CD4-positive, alpha-beta T cell treated with Interleukin-6 at 100 ng/mL for 8 hours (primary cell): ENCODE measurements at places on chromosomes 2 and 18.
A peak's percentile ranks its signal among the peaks of the same experiment; 100 is the strongest.

DNA sequence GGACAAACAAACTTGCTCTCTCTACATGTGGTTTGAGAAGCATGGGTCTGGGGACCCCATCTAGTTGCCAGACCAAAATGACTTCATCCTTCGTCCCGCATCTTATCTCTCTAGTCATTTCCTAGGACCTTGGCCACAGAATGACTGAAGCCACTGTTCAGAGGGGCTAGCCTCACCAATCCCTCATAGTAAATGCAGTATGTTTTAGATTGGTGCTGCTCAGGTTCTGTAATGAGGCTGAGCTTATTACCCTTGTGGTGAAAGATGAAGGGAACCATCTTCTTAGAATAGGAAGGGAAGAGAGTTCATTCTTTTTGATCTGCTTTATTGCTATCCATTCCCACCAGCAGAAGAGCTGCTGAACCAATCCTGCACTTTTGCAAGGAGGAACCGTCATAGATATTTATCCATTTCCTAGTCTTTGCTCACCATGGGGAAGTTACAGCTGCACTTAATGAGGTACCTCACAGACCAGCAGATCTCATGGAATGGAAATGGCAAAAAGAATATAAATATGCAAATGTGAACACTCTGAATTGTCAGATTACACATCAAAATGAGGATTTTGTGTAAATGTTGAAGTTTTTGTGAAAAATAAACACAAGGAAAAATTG, 436.7 kb downstream of the LPIN1 start:
- no peak for DNase-seq

DNA sequence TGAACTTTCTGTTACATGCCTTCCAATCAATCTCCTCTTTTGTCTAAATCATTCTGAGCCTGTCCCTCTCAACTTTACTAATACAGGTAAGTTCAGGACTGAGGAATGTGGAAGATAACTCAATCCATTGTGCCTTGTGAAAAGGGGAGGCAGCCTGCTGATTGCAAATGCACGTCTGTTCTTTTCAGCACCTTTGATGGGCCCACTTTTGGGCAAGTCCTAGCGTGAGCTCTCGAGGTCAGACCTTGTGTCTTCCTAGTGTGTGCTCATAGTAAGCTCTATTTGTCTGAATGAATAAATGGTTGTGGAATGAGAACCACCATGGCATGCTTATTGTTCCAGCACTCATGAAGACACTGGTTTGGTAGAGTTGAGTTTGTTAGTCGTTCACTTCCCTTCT, 50.4 kb upstream of the REL start:
- DNase-seq = no peak

- no peak for DNase-seq
These were observed 258.9 kb downstream of the NAPG start for GRCh38 chr18:10784596-10785202.

- DNase-seq = no peak
These were observed 4.6 kb upstream of the UGT1A5 start for GRCh38 chr2:233707940-233708644.

GRCh38 chr18:45173799-45174519, 441.3 kb upstream of the SLC14A2 start:
- no peak for DNase-seq

DNA sequence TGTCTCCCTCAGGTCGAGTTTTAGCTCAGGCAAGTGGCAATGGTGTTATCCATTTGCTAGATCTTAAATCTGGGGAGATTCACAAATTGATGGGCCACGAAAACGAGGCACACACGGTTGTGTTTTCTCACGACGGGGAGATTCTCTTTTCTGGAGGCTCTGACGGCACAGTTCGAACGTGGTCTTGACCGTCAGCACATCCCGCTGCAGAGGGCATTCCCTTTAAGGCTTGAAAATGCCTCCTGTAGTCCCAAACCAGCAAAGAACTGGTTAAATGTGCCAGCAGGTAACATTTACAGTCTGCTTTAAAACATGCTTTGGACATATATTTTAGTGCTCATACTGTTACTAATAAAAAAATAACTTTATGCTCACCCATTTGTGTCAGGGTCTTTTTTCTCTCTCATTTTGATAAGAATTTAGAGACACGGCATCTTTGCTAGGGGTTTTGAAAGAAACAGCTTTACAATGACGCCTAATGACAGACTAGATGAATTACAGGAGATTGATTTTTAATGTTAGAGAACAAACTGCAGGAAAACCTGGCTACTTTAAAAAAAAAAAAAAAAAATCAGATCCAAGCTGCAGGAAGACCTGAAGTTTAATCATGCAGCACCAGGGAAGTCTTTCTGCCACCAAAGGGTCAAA, 602 bp upstream of the VWC2L start:
- no peak for DNase-seq

GRCh38 chr2:239119346-239120126, 271.7 kb downstream of the TWIST2 start:
- DNase-seq = no peak

DNA sequence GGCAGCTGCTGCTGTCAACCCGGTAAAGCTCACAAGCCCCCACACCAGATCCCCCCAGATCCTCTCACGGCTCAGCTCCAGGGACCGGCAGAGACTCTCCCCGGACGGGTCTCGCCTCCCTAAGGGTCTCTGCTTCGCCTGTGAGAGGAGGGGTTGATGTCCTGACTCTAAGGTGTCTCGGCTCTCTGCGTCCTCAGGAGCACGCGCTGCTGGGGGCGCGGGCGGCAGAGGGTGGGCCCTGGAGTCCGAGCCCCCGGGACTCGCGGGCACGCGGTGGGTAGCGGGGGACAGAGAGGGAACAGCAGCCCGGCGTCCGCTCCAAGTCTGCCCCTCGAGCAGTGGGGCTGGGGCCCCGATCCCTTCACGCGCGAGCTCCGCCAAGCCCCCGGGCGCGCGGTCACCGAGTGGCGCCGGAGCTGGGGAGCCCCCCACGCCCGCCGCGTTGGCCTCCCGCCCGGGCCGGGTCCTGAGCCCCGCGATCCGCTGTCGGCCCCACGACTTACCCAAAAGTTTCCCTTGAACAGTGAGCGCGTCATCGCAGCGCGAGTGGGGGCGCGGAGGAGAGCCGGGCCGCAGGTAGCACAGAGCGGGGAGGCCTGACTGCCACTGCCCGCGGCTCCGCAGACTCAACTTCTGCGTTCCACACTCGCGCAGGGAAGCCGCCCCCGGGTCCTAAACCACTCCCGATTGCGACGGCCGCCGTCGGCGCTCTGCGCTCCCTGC, at the start of gene PSTPIP2:
PSTPIP2 (minus strand) TSS at position 608 of the 723 bp plus-strand sequence; CDS start at position 536, 72 bp downstream.
- peak; percentile 59 for DNase-seq

DNA sequence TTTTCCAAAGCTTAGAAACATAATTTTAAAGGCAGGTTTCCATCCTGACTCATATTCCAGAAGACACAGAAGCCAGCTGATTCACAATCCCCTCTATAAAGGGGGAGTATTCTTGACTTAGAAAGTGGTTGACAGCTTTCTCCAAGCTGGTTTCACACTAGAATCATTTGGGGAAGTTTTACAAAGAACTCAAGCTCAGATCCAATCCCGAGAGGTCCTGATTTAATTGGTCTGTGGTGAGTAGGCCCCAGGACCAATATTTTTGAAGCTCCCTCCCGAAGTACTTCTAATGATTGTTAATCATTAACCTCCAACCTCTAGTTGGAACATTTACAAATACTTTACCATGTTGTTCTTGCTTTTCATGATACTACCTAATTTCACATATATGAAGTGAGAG, 184.1 kb downstream of the DLGAP1 start:
- DNase-seq = no peak

- no peak for DNase-seq
These were observed 647.6 kb upstream of the PKDCC start for GRCh38 chr2:41400088-41400665.

GRCh38 chr2:3662239-3662638, 4.2 kb downstream of the ALLC start:
- no peak for DNase-seq

- DNase-seq = no peak
These were observed 15.4 kb downstream of the CEP68 start for GRCh38 chr2:65071499-65072180.

GRCh38 chr18:12287131-12287681, 20.8 kb upstream of the TUBB6 start:
- no peak for DNase-seq

DNA sequence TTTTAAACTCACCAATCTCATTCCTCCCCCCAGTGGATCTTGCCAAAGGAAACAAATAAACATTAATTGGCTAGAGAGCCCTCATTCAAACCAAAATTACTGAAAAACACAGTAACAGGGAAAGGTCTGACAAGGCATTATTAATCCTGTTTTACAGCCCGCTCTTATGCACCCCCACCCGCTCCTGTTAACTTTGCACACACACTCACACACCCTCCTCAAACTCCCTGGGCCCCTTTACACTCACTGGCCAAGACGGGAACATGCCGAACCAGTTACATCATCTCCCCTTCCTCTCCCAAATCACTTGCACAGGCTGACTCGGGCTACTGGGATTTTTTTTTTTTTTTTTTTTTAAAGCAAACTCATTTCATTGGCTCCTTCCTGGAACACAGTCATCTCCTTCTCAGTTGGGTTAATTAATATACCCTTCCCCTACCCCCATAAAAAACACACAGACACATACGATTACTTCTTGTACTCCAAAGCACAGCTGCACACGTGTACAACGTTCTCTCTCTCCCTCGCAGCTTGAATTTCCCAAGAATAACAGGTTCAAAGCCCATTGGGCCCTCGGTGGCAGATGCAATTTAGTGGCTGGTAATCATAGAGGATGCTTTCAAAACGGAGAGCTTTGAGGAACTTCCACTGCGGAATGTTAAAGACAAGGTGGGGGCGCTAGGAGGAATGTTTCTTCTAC, 31.8 kb downstream of the KLF7 start:
- DNase-seq = no peak

DNA sequence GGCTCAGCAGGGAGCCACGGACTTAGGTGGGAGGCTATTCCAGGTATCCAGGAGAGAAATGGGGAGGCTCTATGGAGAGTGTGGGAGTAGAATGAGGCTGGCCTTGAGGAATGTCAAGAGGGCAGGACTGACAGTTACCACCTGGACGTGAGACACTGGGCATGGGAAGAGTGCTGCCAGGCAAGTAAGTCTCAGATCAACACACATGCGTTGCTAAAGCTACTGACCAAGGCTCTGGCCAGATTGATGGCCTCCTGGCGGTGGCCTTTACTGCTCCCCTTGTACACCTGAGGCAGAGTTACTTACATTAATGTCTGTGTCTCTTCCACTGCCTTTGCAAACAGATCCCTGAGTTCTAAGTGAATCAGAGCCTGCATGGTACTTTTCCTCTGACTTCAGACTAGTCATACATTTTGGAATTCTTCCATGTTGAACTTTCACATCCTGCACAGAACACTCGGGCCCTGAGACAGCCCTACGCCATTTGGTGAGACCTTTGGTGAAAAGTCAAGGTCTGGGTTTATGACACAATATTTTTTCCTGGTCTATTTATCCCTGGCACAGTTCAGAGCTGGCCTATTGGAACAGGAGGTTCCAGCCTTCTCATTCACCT, 398.8 kb upstream of the TRIB2 start:
- DNase-seq = no peak

- DNase-seq = no peak
These were observed 9.1 kb downstream of the RPL31 start for GRCh38 chr2:101011152-101011551.

- DNase-seq = no peak
These were observed 959.6 kb downstream of the SLC4A3 start for GRCh38 chr2:220586980-220587530.

GRCh38 chr2:127415593-127416505, 2.4 kb upstream of the PROC start:
- DNase-seq = peak; percentile 85

- DNase-seq = no peak
These were observed 69.1 kb downstream of the CCDC93 start for GRCh38 chr2:117944816-117945215.

DNA sequence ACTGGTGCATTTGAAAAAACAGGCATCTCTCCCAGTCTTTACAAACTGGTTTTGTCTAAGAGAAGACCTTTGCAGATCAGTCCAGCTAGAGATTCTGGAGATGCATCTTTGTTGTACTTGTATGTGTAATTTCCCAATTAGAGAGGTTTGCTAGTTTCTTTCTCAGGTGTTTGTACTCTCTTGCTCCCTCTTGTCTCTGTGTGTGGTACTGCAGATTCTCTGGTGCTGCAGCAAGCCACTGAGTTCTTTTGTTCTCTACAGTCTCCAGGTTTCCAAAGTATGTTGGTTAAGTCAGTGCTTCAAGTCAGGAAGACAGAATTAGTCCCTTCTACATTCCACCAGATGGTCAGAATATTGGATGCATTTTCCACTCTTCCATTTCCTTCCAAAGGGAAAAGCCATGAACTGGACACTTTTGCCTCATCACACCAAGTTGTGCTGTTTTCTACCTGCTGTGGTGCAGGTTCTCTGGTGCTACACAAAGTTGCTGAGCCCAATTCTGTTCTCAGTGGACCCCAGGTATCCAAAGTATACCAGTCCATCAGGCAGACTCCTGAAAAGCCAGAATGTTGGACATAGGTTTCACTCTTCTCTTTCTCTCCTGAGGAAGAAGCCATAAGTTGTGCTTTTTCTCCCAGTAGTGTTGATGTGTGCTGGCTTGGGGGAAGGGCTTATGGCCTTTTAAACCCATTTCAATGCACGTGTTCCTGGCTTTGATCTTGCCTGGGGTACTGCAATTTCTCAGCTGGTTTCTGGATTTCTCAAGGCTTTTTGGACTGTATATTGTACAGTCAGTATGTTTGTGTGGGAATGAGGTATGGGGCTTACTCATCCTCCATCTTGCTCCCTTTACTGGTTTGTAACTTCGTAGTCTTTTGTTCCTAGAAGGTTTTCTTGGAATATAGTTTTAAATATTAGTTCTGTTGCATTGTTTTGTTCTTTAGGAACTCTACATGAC, 29.8 kb downstream of the EPC2 start:
- DNase-seq = peak; percentile 43

GRCh38 chr2:60818272-60818671, 62.2 kb downstream of the PAPOLG start:
- DNase-seq = peak; percentile 6

DNA sequence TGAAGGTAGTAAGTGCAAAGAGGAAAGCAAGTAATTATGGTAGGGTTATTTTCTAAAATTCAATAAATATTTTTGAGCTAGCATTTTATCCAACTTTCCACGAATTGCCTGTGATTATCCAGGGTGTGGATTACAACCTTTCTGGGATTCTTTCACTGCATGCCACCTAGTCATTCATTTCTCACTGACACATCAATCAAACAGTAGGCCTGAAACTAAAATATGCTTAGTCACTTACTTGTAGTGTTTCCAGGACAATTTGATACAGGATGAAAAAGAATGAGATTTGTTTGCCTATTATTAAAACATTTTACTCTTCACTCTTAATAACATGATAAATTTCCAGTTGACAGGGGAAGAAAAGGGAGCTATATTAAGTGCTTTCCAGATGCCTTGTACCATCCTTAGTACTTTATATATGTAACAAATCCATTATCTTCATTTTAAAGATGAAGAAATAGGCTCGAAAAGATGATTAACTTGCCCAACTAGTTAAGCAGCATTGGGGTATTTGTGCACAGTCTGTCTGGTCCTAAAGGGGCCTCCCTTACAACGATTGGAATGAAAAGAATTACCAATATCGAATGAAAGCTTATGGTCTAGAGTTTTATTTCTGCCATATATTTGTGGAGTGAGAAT, 70.4 kb downstream of the KCTD1 start:
- DNase-seq = no peak

- DNase-seq = no peak
These were observed 466.9 kb upstream of the HNRNPA3 start for GRCh38 chr2:176745543-176746200.

GRCh38 chr2:182784777-182785176, 68.7 kb downstream of the DNAJC10 start:
- no peak for DNase-seq
